Activated CD4-positive, CD25-positive, alpha-beta regulatory T cell treated with anti-CD3 and anti-CD28 coated beads, Interleukin-2, amount 50 U/mL, for 24 hours (primary cell): ENCODE measurements at places on chromosomes 6 and 20.
A peak's percentile ranks its signal among the peaks of the same experiment; 100 is the strongest.

DNA sequence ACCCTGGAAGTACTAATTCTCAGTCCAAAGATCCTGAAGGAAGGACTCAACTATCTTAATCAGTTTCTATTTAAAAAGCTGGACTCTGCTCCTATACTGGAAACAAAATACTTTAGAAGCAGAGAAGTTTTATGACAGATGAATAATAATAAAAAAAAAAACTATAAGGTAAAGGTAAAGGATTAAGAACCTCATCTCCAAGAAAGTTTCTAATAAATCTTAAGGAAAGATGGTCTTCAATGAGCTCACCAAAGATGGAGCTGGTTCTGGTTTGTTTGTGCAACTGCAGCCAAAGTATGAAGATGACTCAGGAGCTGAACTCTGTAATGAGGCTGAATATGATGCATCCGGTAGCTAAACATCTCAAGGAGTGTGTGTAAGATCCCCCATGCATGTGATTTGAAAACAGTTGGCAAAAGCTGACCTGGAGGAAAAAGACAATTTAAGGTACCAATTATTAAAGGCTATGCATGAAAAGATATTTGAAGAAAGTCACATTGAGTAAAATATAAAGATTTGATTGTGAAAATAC lies 25.2 kb downstream of the MED23 start:
- no peak for ATAC-seq

DNA sequence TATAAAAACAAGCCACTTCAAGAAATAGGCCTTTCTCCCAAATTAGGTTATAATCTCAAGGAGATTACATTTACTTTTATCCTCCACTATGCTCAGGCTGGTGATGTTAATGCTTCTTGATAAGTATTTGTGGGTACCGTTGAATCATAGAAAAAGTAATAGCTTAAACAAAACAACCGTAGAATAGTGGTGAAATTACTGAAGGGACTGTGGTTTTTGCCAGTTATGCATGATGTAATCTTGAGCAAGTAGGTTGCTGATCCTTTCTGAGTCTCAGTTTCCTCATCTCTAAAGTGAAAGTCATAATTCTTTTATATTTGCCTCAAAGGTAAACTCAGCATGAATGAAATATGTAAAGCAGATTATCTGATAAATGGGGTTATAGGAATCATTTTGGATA lies 187.3 kb upstream of the JAG1 start:
- no peak for ATAC-seq

GRCh38 chr20:63698739-63699465 lies 2.5 kb downstream of the TNFRSF6B start:
- ATAC-seq: peak; percentile 68

DNA sequence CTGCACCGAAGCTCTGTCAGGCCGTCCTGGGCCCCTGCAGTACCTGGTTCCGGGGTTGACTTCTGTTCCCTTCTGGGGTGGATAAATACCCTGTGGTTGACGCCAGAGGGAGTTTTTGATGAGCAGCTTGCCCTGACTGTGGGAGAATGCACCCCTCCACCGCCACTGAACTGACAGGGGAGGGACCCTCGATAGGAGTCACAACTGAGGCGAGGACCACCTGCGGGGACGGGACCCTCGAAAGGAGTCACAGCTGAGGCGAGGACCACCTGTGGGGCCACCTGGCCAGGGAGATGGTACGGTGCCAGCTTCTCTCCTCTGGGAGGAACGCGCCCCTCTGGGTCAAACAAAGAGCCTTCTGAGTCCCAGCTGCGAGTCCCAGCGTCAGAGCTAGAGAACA lies 100.1 kb upstream of the FRMD1 start:
- no peak for ATAC-seq

GRCh38 chr6:158708239-158708638 lies 58.4 kb downstream of the SYTL3 start:
- no peak for ATAC-seq

DNA sequence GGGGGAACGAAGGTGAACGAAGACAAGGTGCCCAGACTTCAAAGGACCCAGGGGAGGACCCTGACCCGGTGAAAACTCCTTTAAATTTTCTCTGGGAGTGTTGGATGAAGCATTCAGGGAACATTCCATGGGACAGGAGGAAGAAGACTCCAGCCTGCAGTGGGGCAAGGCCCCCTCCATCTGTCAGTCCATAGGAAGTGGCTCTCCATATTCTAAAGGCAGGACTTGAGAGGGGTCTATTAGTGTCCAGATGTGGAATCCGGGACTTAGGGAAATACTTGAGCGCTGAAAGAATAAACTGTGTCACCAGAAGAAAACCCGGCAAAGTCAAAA lies 3.2 kb upstream of the BPIFA2 start:
- no peak for ATAC-seq

DNA sequence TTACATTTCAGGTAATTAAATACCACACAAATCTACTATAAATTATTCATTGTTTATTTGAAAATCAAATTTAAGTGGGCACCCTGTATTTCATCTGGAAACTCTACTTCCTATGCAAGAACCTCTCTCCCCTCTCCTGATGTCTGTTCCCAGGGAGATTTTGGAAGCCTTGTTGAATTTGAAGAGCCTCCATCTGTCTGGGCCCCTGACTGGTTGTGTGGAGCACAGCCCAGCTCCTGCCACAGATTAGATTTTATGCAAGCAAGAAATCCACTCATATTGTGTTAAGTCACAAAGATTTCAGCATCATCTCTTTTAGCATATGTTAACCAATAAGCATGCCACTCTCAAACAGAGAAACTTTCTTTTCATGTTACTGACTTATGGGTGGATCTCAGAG lies 451.2 kb downstream of the TFAP2B start:
- ATAC-seq: no peak

- ATAC-seq: no peak
Observed at GRCh38 chr6:121450242-121450641, 14.8 kb downstream of the GJA1 start.

- ATAC-seq: no peak
Observed at GRCh38 chr20:20549704-20550103, 162.7 kb downstream of the RALGAPA2 start.

- ATAC-seq: no peak
Observed at GRCh38 chr6:155177363-155177961, 86.4 kb upstream of the CLDN20 start.
